ENCODE measurements at places on chromosomes 1 and 21. TPM values are rescaled to one million over a fixed set of nuclear protein-coding genes. Genes with fewer than 3 reads are reported as not detected.

DNTTIP2 gene
- 26.1 TPM for total RNA-seq

GJA8 gene
- not detected for total RNA-seq

WNT2B gene
- 19.7 TPM for total RNA-seq

SPRR3 gene
- total RNA-seq: not detected

SLAMF9 gene
- not detected for total RNA-seq

MTARC1 gene
- total RNA-seq: 29.7 TPM

PLEKHG5 gene
- 11.6 TPM for total RNA-seq

ALG14 gene
- 2.0 TPM for total RNA-seq

TLR5 gene
- total RNA-seq: 14.2 TPM

DCLRE1B gene
- total RNA-seq: 4.2 TPM

- H3K36me3 ChIP-seq: no peaks in the 10 kb centered on the region
- DNase-seq: no peak
- H3K4me1 ChIP-seq: peaks cover 7% of the 10 kb centered on the region
- H3K27me3 ChIP-seq: no peaks in the 10 kb centered on the region
Measured at GRCh38 chr21:41662761-41663160, 104.1 kb downstream of the RIPK4 start.

GRCh38 chr1:40017951-40018575, 22.5 kb upstream of the CAP1 start:
- H3K27me3 ChIP-seq: no peaks in the 10 kb centered on the region
- DNase-seq: no peak
- no peaks in the 10 kb centered on the region for H3K36me3 ChIP-seq
- no peak overlapping the region for H3K4me3 ChIP-seq
- no peak overlapping the region for H3K27ac ChIP-seq
- H3K4me1 ChIP-seq: no peaks in the 10 kb centered on the region

DNA sequence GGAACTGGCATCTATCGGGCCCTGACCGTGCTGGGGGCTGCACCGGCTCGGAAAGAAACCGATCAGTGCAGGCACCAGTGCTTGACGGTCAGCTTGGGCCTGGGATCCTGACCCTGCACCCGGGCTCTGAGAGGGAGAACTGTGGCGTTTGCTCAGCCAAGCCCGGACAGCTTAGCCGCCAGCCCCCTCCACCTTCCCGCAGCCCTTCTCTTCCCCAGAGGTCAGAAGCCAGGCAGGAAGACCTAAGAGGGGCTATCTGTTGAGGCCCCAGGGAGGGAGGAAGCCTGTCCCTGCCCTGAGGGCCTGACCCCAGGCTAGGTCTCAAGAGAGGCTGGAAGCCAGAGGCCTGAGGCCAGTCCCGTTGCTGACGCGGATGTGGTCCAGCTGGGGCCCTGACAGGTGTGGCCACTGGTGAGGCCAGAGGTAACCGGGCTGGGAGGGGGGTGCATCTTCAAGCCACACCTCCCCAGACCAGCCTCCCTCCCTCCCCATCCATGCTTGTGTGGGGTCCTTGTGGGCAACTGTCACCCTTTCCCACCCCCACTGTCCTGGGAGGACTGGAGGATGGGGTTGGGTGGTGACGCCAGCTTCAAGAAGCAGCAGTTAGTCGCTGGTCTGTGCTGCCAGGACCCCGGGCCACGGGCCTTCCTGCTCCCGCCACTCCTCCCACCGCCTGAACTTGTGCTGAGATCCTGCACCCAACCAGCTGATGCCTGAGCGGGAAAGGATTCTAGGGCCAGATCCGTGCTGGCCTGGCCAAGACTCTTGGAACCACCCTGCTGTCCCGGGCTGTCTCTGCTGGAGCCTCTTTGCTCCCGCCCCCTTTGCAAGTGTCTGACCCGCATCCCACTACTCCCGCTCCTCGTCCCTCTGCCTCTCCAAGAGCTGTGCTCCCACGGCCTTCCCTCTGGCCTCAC, 2.6 kb upstream of the DVL1 start:
- no peaks in the 10 kb centered on the region for H3K27me3 ChIP-seq
- no peaks in the 10 kb centered on the region for H3K36me3 ChIP-seq
- no peak overlapping the region for H3K27ac ChIP-seq
- no peak for DNase-seq
- H3K4me1 ChIP-seq: peaks cover 4% of the 10 kb centered on the region

GRCh38 chr1:53174971-53175913, 21.4 kb upstream of the CPT2 start:
- no peaks in the 10 kb centered on the region for H3K27me3 ChIP-seq
- peaks cover 9% of the 10 kb centered on the region for H3K4me1 ChIP-seq
- no peak overlapping the region for H3K27ac ChIP-seq
- no peak overlapping the region for H3K4me3 ChIP-seq
- no peak for DNase-seq

DNA sequence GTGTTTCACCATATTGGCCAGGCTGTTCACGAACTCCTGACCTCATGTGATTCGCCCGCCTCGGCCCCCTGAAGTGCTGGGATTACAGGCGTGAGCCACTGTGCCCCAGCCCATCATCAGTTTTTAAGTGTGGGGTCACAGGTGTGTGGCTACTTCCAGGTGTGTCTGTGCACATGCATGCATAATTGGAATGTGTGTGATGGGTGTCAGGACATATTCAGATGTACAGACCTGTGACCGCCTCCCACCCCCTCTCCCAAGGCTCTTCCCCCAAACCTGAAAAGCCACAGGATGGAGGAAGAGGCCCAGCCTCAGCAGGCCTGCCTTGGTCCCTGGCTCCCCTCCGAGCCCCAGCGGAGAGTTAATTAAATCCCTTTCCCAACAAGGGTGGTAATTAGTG, 37.3 kb upstream of the CSF3R start:
- H3K27me3 ChIP-seq: no peaks in the 10 kb centered on the region
- no peaks in the 10 kb centered on the region for H3K36me3 ChIP-seq
- no peaks in the 10 kb centered on the region for H3K4me1 ChIP-seq
- H3K27ac ChIP-seq: no peak overlapping the region

- no peak for DNase-seq
- H3K36me3 ChIP-seq: no peaks in the 10 kb centered on the region
- no peaks in the 10 kb centered on the region for H3K4me1 ChIP-seq
- no peaks in the 10 kb centered on the region for H3K27me3 ChIP-seq
- H3K4me3 ChIP-seq: no peak overlapping the region
Measured at GRCh38 chr1:228945885-228946284, 210.6 kb downstream of the RHOU start.

- no peak overlapping the region for H3K4me3 ChIP-seq
- no peaks in the 10 kb centered on the region for H3K4me1 ChIP-seq
- no peak overlapping the region for H3K27ac ChIP-seq
- peaks cover 4% of the 10 kb centered on the region for H3K36me3 ChIP-seq
- no peak for DNase-seq
Measured at GRCh38 chr1:35845766-35846165, 37.2 kb upstream of the AGO1 start.

DNA sequence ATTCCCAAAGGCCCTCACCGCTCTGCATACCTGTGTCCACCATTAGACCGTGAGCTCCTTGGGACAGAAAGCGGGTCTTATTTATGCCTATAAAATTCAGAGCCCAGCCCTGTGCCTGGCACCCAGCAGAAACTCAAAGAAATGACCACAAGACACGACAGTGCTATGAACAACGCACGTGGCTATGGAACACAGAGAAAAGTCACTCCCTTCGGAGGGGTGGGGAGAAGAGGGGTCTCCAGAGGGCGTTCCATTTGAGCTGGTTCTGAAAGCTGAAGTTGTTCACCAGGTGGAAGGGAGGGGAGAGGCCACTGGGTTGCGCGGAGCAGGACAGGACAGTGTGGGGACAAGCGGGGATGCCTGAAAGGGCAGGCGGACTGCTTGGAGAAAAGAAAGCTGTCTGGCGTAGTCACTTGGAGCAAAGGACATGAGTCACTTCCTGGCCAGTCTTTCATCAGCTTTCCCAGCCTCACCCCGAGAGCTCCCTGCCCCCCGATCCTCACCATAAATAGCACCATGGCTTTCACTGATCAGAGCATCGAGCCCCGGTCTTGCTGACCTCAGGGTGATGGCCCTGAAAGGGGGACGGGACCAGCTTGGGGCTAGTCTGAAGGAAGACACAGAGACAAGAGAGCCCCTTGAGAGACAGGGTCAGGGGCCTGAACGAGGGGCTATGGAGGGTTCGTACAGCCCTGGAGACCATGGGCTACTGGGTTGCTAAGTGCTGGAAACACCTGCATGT, 28.5 kb downstream of the ECE1 start:
- H3K27me3 ChIP-seq: no peaks in the 10 kb centered on the region
- peak overlapping the region; percentile 84 for H3K27ac ChIP-seq
- no peak overlapping the region for H3K4me3 ChIP-seq
- no peak for DNase-seq

DNA sequence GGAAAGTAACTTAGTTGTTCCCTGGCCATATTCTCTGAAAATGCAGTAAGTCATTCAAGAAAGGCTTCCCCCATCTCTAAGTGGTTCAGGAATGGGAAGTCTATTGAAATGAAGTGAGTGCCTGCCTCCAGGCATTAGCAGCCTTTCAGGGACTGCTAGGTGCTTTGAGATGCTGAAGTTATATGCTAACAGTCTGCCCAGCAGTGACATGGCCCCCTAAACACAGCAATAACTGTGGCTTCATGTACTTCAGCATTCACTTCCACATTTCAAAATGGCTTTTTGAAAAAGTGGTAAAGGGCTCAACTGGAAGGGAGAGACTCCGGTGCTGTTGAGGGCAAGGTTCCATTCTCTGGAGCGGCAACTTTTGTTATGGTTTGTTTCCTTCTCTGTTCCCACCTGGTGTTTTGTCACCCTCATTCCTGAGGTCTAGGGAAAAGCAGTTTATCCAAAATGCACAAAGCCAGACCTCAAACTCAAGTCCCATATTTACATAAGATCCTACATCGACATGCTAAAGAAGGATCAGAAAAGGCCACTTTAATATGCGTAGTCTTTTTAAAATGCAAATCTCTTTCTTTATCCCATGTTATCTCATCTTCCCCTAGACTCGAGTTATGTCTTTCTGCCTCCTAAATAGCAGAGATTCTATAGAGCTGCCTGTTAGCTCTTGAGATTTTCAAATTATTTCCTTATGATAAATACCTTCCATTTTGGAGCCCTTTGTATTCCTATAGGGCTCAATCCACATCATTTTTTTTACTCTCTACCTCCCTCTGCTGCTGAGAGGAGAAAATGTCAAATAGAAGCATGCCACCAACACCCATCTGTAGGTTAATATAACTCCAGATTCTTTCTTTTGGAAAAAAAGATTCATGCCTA, 34.2 kb upstream of the LRRC8C start:
- no peak for DNase-seq
- H3K4me3 ChIP-seq: no peak overlapping the region

DNA sequence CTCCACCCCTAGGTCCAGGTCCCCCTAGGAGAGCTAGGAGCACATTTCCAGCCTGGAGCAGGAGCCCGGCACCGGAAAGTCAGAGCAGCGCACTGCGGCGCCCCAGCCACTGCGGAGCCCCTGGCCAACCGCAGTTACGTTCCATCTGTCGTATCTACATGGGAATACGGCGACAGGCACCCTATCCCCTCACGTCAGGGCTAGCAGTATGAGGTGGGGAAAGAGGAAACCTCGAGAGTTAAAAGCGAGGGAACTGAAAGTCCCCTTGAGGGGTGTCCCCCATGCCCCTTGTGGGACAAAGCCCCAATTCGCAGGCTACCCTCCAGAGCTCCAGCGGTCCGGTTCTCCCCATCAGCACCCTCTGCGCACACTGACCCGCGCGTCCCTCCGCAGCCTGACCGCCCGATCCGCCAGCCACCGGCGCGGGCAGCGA, 995 bp downstream of the COLGALT2 start:
- no peaks in the 10 kb centered on the region for H3K36me3 ChIP-seq
- H3K4me3 ChIP-seq: peak overlapping the region; percentile 44
- peak overlapping the region; percentile 59 for H3K27ac ChIP-seq
- DNase-seq: no peak
- H3K4me1 ChIP-seq: no peaks in the 10 kb centered on the region

- no peaks in the 10 kb centered on the region for H3K4me1 ChIP-seq
- no peaks in the 10 kb centered on the region for H3K36me3 ChIP-seq
- H3K27ac ChIP-seq: no peak overlapping the region
Measured at GRCh38 chr1:96306809-96307560, 414.6 kb upstream of the PTBP2 start.

- DNase-seq: no peak
- H3K4me3 ChIP-seq: no peak overlapping the region
- no peaks in the 10 kb centered on the region for H3K36me3 ChIP-seq
- H3K27ac ChIP-seq: no peak overlapping the region
- H3K4me1 ChIP-seq: no peaks in the 10 kb centered on the region
Measured at GRCh38 chr1:79745929-79746328, 739.4 kb upstream of the ADGRL4 start.

DNA sequence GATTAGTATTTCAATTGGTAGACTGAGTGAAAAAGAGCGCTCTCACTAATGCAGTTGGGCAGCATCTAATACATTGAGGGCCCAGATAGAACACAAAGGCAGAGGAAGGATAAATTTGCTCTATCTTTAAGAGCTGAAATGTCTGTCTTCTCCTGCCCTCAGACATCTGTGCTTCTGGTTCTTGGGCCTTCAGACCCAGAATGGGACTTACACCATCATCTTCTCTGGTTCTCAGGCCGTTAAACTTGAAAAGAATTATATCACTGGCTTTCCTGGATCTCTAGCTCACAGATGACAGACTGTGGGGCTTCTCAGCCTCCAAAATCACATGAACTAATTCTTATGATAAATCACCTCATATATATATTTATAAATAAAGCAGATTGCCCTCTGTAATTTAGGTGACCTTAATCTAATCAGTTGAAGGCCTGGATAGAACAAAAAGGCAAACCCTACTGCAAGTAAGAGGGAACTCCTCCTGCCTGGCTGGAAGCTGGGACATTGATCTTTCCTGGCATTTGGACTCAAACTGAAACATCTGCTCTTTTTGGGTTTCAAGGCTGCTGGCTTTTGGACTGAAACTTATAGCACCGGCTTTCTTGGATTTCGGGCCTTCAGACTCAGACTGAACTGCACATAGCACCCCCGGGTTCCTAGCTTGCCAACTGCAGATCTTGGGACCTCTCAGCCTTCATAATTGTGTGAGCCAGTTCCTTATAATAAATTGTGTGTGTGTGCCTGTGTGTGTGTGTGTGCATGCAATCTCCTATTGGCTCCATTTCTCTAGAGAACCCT, 390.4 kb upstream of the PLXNA2 start:
- no peak overlapping the region for H3K27ac ChIP-seq
- no peak for DNase-seq

GRCh38 chr1:111506561-111506960, 3.1 kb upstream of the ADORA3 start:
- H3K4me3 ChIP-seq: no peak overlapping the region
- H3K27me3 ChIP-seq: no peaks in the 10 kb centered on the region
- H3K36me3 ChIP-seq: no peaks in the 10 kb centered on the region
- DNase-seq: no peak

GRCh38 chr21:25567472-25567871, 39.8 kb downstream of the MRPL39 start:
- H3K4me1 ChIP-seq: no peaks in the 10 kb centered on the region
- no peaks in the 10 kb centered on the region for H3K27me3 ChIP-seq
- no peak overlapping the region for H3K27ac ChIP-seq
- no peak for DNase-seq

GRCh38 chr1:243639027-243639658, 210.9 kb downstream of the AKT3 start:
- no peak overlapping the region for H3K27ac ChIP-seq
- no peak for DNase-seq
- no peaks in the 10 kb centered on the region for H3K4me1 ChIP-seq
- no peak overlapping the region for H3K4me3 ChIP-seq
- no peaks in the 10 kb centered on the region for H3K36me3 ChIP-seq

Data from prostate gland (tissue), 2 donors.